ENCODE measurements at places on chromosomes 1 and 21.

- DNase-seq = no peak
Measured at GRCh38 chr1:85580872-85581801, 576 bp downstream of the CCN1 start.

DNA sequence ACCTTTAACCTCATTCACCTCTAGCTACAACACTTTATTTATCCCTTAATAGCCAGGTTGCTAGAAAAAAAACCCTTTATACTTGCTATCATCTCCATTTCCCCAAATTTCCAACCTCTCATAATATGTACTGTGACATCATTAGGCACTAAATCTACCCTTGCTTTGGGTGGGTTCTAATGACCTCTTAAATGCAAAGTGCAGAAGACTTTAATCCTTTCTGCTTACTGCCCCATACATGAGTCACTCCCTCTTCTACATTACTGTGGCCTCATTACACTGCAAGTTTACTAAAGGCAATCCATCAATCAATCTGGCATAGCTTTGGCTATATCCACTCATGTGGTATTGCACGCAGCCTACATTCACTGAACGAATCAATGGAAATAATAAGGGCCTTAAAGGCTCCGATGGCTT, 353.3 kb downstream of the SMYD3 start:
- DNase-seq = no peak

DNA sequence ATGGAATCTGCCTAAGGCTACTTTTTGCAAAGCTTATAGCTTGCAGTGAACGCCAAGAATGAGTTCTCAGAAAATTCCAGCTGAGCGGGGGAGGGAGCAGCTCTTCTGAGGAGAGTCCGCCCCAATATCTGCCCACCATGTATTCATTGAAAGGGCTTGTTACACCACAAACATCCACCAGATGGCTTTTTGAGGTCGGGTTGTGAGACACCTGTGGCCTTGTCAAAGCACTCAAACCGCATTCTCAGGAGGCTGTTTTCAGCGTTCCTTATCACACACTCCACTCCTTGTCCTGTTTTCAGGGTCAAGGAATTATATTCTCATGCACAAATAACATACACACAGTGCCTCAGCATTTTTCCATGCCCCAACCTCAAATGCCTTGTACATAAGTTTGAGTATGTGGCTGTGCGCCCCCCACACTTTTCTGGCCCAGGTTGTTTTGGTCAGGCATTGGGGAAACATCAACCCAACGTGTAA, 3.9 kb upstream of the C4BPB start:
- peak; percentile 67 for DNase-seq

GRCh38 chr1:33158366-33158765, 23.5 kb downstream of the TRIM62 start:
- DNase-seq = no peak

- no peak for DNase-seq
Measured at GRCh38 chr1:21531241-21531640, 22.0 kb downstream of the ALPL start.

GRCh38 chr1:152036267-152037216, at the start of gene S100A11:
Gene S100A11 (minus strand): TSS chr1:152037004. CDS start chr1:152036915, 89 bp downstream.
- peak; percentile 85 for DNase-seq

DNA sequence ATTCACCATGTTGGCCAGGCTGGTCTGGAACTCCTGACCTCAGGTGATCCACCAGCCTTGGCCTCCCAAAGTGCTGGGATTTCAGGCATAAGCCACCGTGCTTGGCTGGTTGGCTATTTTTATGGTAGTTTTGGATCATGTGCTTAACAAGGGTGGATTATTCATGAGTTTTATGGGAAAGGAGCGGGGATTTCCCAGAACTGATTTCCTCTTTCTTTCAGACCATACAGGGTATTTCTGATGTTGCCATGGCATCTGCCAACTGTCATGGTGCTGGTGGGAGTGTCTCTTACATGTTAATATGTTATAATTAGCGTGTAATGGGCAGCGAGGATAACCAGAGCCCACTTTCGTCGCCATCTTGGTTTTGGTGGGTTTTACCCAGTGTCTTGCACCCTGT, 3.2 kb downstream of the TRPM2 start:
- DNase-seq = no peak

DNA sequence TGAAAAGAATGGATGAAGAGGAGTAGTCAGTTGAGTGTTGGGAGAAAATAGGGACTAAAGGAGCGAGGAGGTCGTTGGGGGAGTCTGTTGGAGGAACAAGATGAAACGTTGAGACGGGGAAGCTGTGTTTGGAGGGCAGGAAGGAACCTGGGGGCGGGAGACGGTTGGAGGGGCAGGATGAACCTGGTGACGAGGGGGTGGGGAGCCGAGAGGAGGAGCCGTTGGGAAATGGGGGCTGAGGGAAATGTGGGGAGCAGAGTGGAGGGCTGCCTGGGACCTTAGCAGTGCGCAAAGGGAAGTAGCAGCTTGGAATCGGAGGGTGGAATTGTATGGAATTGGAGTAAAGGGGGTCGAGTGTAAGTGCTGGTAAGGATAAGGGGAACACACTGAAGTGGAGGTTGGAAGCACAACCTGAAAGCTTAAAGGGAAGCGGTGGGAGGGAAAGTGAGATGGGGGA, 630 bp downstream of the MTF2 start:
- no peak for DNase-seq

DNA sequence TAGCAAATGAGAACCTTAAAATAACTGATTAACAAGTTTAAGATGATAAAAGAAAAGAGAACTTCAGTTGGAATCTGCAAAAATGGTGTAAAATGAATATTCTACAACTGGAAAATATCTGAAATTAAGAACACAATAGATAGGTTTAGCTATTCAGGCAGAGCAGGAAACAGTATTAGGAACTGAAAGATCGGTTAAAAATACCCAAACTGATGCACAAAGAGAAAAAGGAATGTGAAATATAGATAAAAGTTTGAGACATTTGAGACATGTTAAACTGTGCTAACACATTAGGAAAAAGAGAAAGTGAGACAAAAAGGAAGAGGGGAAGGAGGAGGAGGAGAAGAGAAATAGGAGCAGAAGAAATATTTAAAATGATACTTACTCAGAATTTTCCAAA, 12.1 kb downstream of the CD55 start:
- no peak for DNase-seq

DNA sequence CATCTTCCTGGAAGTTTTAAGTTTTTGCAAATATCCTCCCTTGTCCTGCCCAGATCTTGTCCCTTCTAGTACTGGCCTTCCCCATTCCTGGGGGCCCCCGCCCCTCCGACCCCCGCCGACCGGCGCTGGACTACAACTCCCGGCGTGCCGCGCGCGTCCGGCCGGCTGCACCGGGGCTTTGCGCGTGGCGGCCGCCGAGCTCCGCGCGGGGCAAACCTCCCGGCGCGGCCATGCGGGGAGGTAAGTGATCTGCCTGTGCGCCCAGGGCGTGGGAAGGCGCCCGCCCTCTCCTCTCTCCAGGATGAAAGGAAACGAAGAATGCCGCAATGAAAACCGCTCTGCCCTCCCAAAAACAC, 3.2 kb upstream of the SAMD13 start:
- DNase-seq = peak; percentile 40

DNA sequence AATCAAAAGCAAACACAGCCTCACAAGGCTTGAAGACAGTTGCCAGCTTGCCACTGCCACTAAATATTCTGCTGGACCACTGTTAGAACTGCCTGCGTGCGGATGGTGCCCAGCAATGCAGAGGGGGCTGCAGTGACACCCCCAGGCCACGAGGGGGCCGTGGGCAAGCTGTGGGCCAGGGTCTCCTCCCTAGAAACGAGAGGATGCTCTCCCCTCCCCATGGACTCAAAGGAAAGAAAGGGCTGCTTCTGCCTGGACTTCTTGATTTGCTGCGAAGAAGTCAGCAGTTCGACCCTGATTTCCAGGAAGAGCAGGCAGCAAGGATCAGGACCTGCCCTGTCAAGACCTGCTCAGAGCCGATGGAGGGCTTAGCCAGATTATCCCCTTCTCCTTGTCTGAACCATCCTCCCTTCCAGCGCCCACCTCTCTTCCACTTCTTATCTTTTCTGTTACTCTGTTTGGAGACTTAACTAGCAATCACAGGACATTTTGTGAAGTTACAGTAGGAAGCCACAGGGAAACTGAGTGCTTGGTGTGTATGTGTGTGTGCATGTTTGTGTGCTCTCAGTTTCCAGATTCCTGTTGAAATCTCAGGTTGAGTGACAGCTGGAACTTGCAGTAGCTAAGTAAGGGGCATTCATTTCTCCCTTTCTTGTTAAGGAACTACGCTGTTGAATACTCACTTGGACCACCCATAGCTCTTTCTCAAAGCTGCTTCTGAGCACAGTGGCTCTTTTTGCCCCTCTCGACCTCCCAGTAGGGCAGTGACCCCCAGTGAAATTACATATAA, 2.7 kb downstream of the MAN1C1 start:
- peak; percentile 60 for DNase-seq

GRCh38 chr1:172547071-172547470, 14.1 kb downstream of the SUCO start:
- DNase-seq = no peak

DNA sequence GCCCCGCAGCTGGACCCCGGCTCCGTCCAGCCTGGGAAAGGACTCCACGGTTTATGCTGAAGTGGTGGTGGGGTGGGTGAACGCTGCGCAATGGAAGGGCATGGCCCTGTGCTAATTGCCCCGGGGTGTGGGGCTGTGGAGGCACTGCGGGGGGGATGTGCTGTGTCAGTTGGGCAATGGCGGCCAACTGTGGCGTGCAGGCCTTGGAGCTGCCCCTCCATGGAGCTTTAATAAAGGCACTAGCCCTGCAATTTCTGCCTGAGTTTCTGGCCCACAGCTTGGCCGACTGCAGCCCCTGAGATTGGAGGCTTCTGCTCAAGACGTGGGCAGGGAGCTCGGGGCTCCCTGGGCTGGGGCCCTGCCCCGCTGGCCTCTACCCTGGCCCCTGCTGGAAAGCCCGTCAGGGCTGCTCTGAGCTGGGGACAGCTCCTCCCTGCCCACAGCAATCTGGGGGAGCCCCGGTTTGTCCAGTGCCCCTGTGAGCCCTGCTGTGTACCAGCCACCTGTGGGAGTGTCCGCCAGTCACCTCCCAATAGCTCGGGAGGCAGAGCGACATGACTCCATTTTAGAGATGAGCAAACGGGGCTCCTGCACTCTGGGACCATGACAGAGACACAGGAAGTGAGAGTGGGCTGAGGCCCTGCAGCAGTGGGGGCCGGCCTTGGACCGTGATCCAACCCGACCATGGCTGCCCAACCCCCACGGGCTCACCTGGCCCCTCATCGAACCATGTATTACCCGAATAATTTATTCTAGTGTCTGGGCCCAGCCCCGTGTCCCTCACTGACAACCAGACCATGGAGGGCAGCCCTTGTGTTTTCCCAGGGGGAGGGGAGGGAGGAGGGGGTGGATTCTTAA, 8.7 kb upstream of the TNFRSF14 start:
- DNase-seq = peak; percentile 56

DNA sequence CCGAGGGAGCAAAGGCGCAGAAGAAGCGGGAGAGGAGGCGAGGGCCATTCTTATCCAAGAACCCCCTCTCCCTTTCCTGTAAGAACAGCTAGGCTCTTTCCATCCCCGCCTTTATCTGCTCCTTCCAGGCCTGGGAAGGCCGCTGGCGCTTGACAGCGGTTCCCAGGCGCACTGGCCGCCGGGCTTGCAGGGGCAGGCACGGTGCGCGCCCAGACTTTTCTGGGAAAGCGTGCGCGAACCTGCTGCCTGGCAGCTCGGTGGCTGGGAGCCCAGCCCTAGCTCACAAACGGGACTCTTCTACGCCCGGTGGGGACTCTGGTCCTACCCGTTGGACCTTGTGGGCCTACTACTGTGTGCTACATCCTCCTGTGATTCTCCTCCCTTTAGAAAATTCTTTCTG, 8.8 kb upstream of the IFNLR1 start:
- DNase-seq = no peak

- no peak for DNase-seq
Measured at GRCh38 chr1:7831458-7831857, 21.4 kb downstream of the UTS2 start.

GRCh38 chr1:187985897-187986654, 1157.3 kb downstream of the PLA2G4A start:
- no peak for DNase-seq

DNA sequence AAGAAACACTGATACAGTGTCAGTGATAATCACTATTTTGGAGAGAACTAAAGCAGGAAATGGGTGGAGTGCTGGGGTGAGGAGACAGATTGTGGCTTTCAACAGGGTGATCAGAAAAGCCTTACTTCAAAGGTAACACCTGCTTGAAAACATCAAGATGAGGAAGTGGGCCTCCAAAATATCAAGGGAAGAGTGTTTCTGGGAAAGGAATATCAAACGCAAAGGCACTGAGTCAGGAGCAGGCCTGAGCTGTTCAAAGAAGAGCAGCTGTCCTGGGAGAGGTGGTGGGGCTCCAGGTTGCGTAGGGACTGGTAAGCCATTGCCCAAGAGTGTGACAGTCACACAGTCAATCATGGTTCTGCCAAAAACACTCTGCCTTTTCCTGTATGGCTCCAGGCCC, 47.1 kb upstream of the ATP1A1 start:
- DNase-seq = peak; percentile 86

GRCh38 chr1:203289982-203290260, 15.4 kb upstream of the BTG2 start:
- DNase-seq = no peak

GRCh38 chr1:37474046-37474696, at the start of gene ZC3H12A:
Gene ZC3H12A (plus strand): TSS chr1:37474580. CDS start chr1:37475497, 917 bp downstream.
- DNase-seq = peak; percentile 92

DNA sequence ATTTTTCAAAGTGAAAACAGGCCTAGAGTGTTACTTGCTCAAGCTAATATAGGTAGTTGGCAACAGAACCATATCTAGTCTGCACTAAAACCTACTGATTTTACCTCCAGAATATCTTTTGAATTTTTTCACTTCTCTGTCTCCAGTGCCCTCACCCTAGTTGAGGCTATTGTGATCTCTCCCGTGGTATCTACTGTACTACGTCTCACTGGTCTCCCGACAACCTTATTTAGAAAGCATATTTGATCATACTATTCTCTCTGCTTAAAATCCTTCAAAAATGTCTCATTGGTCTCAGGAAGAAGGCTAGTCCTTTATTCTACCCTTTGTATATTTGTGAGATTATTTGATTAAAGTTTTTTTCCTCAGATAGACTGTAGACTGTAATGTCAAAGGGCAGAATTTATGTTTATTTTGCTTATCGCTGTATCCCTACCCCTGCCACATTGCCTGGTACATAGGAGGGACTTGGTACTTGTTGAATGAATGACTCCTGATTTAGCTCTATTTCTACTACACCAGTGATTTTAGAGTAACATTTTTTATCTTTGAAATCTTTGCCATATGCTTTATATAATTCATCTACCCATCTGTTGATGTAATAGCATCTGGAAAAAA, 135.5 kb upstream of the KIAA1614 start:
- DNase-seq = no peak
